MCF 10A (cell line): ENCODE measurements at places on chromosomes 5 and 9. TPM values are rescaled to one million over a fixed set of nuclear protein-coding genes. Genes with fewer than 3 reads are reported as not detected.

DNA sequence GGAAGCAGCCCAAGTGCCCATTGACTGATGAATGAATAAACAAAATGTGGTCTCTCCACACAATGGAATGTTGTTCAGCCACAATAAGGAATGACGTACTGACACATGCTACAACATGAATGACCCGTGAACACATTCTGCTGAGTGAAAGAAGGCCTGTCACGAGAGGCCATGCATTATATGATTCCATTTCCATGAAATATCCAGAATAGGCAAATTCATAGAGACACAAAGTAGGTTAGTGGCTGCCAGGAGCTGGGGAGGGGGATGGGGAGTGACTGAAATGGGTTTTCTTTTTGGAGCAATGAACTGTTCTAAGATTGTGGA, 41.4 kb downstream of the BICD2 start:
- no peaks in the 10 kb centered on the region for H3K27me3 ChIP-seq
- DNase-seq, result peak; percentile 82
- no peak overlapping the region for H3K4me3 ChIP-seq
- peaks cover 19% of the 10 kb centered on the region for H3K4me1 ChIP-seq
- H3K27ac ChIP-seq, result peak overlapping the region; percentile 25

Gene MLANA
- not detected in 2 replicates for total RNA-seq

Gene AQP7
- total RNA-seq, result not detected in 2 replicates

- no peak overlapping the region for H3K4me3 ChIP-seq
- no peaks in the 10 kb centered on the region for H3K4me1 ChIP-seq
- no peak overlapping the region for H3K27ac ChIP-seq
- H3K36me3 ChIP-seq, result no peaks in the 10 kb centered on the region
Measured at GRCh38 chr5:170254056-170254455, 21.3 kb downstream of the C5orf58 start.

Gene SPATA31D4
- total RNA-seq, result not detected in 2 replicates

- H3K4me1 ChIP-seq, result peaks cover 8% of the 10 kb centered on the region
- DNase-seq, result no peak
- H3K27ac ChIP-seq, result no peak overlapping the region
- H3K4me3 ChIP-seq, result no peak overlapping the region
Measured at GRCh38 chr5:147408980-147409379, 100.9 kb downstream of the DPYSL3 start.

Gene F2RL1
- total RNA-seq, result 30.7 and 34.9 TPM in 2 replicates

Gene C9orf85
- 19.6 and 23.3 TPM in 2 replicates for total RNA-seq

Gene CAVIN4
- 0.49 and 0.56 TPM in 2 replicates for total RNA-seq

Gene MCIDAS
- total RNA-seq, result 1.8 TPM in 2 replicates

DNA sequence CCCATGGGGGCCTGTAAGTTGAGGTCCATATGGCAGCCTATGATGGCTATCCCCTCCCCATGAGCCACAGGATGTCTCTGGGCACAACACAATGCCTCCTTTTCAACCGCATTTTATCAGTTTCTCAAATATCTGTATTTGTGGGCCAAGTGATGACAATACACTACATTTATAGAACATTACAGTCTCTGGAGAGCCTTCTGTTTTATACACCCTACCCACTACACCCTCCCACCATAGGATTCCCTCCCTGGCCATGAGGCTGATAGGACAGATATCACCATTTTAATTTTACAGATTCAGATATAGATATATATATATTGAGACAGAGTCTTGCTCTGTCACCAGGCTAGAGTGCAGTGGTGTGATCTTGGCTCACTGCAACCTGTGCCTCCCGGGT, 236.8 kb downstream of the ENC1 start:
- no peak overlapping the region for H3K27ac ChIP-seq
- H3K4me1 ChIP-seq, result peaks cover 15% of the 10 kb centered on the region
- H3K4me3 ChIP-seq, result no peak overlapping the region
- H3K36me3 ChIP-seq, result no peaks in the 10 kb centered on the region
- no peak for DNase-seq
- H3K27me3 ChIP-seq, result no peaks in the 10 kb centered on the region

GRCh38 chr5:7398596-7399280, 2.8 kb downstream of the ADCY2 start:
- H3K4me1 ChIP-seq, result no peaks in the 10 kb centered on the region
- H3K27me3 ChIP-seq, result peaks cover 39% of the 10 kb centered on the region
- no peak overlapping the region for H3K4me3 ChIP-seq
- no peaks in the 10 kb centered on the region for H3K36me3 ChIP-seq
- DNase-seq, result no peak
- H3K27ac ChIP-seq, result no peak overlapping the region

- no peak overlapping the region for H3K27ac ChIP-seq
- no peaks in the 10 kb centered on the region for H3K4me1 ChIP-seq
- DNase-seq, result peak; percentile 5
- peaks cover 5% of the 10 kb centered on the region for H3K27me3 ChIP-seq
- no peaks in the 10 kb centered on the region for H3K36me3 ChIP-seq
Measured at GRCh38 chr5:38226091-38226490, 32.3 kb upstream of the EGFLAM start.

DNA sequence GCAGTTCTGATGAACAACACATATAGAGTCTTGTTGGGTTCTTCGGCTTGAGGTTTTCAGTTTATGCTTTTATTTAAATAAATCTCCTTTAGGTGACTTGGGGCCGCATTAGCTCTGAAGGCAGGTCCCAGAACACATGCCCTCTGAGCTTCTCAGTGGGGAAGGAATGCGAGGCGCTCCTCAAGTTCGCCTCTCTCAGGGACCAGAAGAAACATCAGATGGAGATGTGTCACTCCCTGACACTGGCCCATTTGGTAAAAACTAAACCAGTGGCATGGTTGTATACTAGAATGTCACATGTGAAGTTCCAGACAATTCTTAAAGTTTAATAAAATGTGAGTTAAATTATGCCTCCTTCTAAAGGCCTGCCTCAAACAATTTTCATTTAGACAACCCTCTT, 1.9 kb downstream of the MACROH2A1 start:
- peaks cover 57% of the 10 kb centered on the region for H3K4me1 ChIP-seq
- peak overlapping the region; percentile 92 for H3K27ac ChIP-seq
- peak overlapping the region; percentile 83 for H3K4me3 ChIP-seq
- peaks cover 14% of the 10 kb centered on the region for H3K36me3 ChIP-seq
- DNase-seq, result no peak

- no peak overlapping the region for H3K4me3 ChIP-seq
- H3K4me1 ChIP-seq, result peaks cover 17% of the 10 kb centered on the region
- DNase-seq, result peak; percentile 67
- H3K36me3 ChIP-seq, result peaks cover 5% of the 10 kb centered on the region
Measured at GRCh38 chr9:97510797-97511654, 9.6 kb downstream of the TMOD1 start.

Gene PLAC8L1
- total RNA-seq, result 2.5 and 3.0 TPM in 2 replicates

Gene MIER3
- 17.8 and 25.0 TPM in 2 replicates for total RNA-seq

DNA sequence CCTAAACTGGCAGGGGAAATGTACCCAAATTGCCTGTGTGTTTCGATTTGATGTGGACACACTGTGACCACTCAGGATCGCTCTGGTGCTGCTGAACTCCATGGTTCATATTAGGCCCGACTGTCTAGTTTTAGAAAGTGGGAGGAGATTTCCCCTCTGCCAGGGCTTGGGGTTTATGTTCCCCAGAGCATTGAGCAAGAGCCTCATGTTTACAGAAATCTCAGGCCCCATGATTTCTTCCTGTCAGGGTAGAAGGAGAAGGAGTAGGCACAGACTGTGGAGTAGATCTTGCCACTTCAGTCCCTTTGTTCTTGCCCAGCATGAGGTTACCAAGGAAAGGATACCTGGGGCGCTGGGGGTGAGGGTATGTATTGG, 40.8 kb upstream of the GLRX start:
- peak overlapping the region; percentile 99 for H3K27ac ChIP-seq
- peak; percentile 85 for DNase-seq
- H3K4me1 ChIP-seq, result peaks cover 62% of the 10 kb centered on the region
- H3K27me3 ChIP-seq, result no peaks in the 10 kb centered on the region

Gene PTGDS
- 1.1 and 1.8 TPM in 2 replicates for total RNA-seq

Gene KCNV2
- not detected in 2 replicates for total RNA-seq

Gene FAM151B
- total RNA-seq, result 1.8 TPM in 2 replicates

GRCh38 chr9:121744002-121744686, 92.7 kb downstream of the DAB2IP start:
- peaks cover 14% of the 10 kb centered on the region for H3K4me1 ChIP-seq
- no peak overlapping the region for H3K4me3 ChIP-seq
- DNase-seq, result peak; percentile 40
- H3K36me3 ChIP-seq, result peaks cover 2% of the 10 kb centered on the region
- H3K27me3 ChIP-seq, result no peaks in the 10 kb centered on the region

DNA sequence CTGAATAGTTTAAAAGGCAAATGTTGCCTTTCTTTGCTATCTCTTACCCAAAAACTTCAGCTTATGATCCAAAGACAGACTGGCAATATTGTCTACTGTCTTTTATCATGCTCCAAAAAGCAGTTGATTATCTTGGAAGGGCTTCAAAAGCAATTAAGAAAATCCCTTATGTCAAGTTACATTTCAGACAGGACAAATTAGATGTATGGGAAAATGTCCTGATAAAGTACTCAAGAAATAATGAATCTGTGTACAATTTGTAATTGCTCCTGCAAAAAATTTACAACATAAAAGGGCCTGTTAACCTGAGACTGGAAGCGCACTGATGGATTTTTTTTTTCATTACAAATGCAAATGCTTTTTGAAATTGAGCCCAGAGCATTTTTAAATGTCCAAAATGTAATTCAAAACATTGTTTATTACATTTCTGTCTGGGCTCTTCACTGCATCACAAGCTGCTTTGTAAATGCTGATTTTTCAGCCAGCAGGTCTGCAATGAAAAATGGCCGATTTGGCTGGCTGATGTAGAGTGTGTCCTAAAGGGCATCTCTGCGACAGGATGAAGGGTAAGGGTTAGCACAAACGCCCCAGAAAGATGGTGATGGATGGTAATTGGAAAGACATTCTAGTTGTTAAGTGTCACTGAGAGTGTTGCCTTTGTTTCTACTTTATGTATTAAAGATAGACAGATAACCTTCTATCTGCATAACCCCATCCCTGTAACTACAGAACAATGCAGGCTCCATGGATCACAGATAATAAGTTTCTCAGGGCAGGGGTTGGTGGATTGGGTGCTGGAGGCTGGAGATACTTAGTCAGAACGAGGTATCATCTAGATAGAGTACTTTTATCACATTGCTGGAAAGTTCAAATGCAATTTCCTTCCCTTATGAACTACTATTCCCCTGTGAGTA, 27.0 kb downstream of the MAT2B start:
- no peaks in the 10 kb centered on the region for H3K4me1 ChIP-seq
- H3K36me3 ChIP-seq, result no peaks in the 10 kb centered on the region
- H3K27ac ChIP-seq, result no peak overlapping the region
- H3K27me3 ChIP-seq, result no peaks in the 10 kb centered on the region
- no peak overlapping the region for H3K4me3 ChIP-seq

DNA sequence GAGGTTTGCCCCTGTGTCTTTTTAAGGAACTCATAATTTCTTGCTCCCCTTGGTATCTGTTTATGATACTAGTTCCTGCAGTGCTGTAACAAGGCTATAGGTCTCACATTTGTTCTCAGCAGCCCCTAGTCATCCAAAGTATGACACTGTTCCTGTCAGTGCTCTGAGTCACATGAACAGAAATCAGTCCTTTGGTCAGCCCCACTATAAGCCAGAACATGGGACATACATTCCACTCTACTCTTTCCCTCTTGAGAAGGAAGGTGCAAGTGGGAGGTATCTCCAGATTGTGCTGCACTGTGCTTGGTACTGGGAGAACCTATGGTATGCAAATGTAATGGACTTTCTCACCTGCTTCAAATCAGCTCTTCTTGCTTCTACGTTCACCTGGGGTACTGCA, 87.0 kb downstream of the IARS1 start:
- peaks cover 53% of the 10 kb centered on the region for H3K36me3 ChIP-seq
- no peak overlapping the region for H3K4me3 ChIP-seq
- no peak overlapping the region for H3K27ac ChIP-seq
- DNase-seq, result peak; percentile 24
- H3K4me1 ChIP-seq, result no peaks in the 10 kb centered on the region

- H3K4me1 ChIP-seq, result peaks cover 5% of the 10 kb centered on the region
- no peak overlapping the region for H3K27ac ChIP-seq
- DNase-seq, result no peak
- H3K27me3 ChIP-seq, result no peaks in the 10 kb centered on the region
- no peaks in the 10 kb centered on the region for H3K36me3 ChIP-seq
Measured at GRCh38 chr5:137648361-137648760, 87.5 kb downstream of the KLHL3 start.

DNA sequence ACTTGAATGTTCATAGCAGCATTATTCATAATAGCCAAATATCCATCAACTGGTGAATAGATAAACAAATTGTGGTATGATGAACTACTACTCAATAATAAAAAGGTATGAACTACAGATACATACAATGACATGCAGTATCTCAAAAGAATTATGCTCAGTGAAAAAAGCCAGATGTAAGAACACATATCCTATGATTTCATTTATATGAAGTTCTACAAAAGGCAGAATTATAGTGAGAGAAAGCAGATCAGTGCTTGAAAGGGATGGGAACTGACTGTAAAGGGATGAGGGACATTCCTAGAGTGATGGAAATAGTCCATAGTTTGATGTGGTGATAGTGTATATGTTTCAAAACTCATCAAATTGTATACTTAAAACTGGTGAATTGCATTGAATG, 339.0 kb downstream of the ENC1 start:
- no peak for DNase-seq
- no peak overlapping the region for H3K27ac ChIP-seq
- H3K4me3 ChIP-seq, result no peak overlapping the region
- H3K36me3 ChIP-seq, result no peaks in the 10 kb centered on the region
- H3K4me1 ChIP-seq, result no peaks in the 10 kb centered on the region
- H3K27me3 ChIP-seq, result no peaks in the 10 kb centered on the region

DNA sequence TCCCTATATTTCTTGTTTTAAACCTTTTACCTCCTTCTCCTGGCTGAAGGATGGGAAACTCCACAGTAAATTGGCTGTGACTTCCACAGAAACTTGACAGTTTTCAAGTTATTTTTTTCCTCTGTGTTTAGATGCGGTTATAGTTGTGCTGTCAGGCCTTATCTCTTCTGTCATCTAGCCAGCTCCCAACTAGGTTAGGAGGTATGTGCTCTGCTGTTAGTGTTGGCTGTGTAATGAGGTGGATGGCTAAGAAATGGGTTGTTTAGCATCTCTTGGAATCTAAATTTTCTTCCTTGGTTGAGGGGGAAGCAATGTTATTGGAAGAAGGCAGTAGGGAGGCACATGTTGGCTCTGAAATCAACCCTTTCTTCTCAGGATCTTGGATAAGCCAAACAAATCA, 149.9 kb upstream of the RUSC2 start:
- no peak for DNase-seq
- no peak overlapping the region for H3K4me3 ChIP-seq
- peaks cover 16% of the 10 kb centered on the region for H3K4me1 ChIP-seq
- no peaks in the 10 kb centered on the region for H3K27me3 ChIP-seq
- H3K27ac ChIP-seq, result no peak overlapping the region

GRCh38 chr5:99674101-99674500, 745.3 kb upstream of the CHD1 start:
- no peak overlapping the region for H3K4me3 ChIP-seq
- H3K4me1 ChIP-seq, result no peaks in the 10 kb centered on the region
- H3K27me3 ChIP-seq, result peaks cover 71% of the 10 kb centered on the region
- no peak for DNase-seq
- H3K36me3 ChIP-seq, result no peaks in the 10 kb centered on the region

Gene ITGA2
- total RNA-seq, result 14.1 and 16.8 TPM in 2 replicates
